CD4-positive, alpha-beta T cell treated with Interferon gamma for 1 hour (primary cell): ENCODE measurements at places on chromosomes 3 and 15.

DNA sequence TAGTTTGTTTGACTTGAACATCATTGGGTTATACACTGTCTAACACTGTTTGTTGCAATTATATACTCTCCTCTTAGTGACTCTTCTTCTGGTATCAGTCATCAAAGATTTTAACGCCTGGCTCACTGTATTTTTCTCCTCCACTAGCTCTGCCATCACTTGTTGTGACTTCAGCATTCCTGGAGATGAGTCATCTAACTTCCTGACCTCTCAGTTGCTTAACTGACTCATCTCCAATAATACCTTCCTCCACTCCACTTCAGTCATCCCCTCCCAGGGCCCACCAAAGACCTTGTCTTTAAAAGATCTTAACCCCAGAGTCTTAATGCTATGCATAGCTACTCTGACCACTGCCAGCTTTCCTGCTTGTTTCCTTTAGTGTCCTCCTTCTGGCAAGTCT lies 28.6 kb upstream of the CLSTN2 start:
- DNase-seq, result no peak

DNA sequence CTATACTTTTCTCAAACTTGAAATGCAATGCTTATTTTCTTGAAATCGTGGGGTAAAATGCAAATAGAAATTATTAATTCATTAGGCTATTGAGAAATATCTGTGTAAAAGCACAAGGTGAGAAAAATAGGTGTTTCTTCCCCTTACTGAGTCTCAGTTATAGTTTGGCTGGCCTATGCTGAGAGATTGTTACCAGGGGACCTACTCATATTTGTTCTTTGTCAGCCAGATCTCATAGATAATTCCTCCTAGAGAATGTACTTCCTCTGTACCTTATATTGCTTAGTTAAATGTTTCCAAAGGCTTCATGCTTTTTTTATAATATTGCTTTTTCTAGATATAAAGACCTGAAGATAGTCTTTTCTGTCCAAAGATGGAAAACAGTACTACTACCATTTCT lies 60.0 kb upstream of the TRPC1 start:
- no peak for DNase-seq

GRCh38 chr3:100756441-100756840 lies 47.1 kb downstream of the TFG start:
- DNase-seq, result no peak

DNA sequence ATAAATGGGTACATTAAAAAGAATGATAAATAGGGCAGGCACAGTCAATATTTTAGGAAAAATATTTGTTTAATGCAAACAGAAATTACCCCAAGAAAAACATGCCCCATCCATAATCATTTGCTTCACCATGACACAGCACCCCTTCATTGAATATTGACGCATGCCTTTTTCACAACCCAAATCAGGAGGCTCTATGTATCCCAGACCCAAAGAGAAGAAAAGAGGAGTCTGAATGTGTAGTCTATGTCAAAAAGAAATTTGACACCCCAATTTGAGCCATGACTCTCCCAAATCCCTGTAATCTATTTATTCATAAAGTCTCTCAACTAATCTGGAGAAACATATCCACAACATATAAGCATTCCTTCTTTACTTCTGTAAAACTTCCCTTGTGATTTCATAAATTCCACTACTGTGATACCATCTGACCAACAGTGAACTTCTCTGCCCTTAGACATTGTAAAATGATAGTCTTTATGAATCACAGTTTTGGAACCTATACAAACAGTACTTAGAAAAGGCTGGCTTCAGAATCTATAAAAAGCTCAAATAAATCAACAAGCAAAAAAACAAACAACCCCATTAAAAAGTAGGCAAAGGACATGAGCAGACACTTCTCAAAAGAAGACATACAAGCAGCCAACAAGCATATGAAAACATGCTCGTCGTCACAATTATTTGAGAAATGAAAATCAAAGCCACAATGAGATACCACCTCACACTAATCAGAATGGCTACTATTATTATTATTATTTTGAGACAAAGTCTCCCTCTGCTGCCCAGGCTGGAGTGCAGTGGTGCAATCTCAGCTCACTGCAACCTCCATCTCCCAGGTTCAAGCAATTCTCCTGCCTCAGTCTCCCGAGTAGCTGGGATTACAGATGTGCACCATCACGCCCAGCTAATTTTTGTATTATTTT lies 53.4 kb upstream of the XRN1 start:
- no peak for DNase-seq

DNA sequence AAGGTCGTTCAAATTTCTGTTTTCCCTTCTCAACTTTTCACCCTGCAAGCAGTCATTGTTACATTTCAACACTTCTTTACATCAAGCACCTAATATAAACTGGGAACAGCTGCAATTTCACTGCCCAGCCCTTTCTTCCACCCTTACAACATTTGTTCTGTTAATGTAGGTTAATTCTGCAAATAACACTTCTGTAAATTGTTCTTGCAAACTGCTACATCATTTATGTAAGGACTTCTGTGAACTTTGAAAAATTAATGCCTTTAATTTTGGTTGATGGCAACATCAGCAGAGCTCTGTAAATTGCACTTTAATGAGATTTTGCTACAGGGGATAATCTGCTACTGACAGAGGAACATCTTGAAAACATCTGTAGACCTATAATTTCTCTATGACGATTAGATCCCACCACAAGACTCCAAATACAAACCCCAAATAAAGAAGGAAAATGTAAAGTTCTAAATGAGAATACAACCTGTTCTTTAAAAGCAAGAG lies 93.5 kb downstream of the ZIC4 start:
- DNase-seq, result no peak

GRCh38 chr3:39262846-39263245 lies 17.0 kb downstream of the CX3CR1 start:
- DNase-seq, result no peak

- DNase-seq, result no peak
Observed at GRCh38 chr15:82855286-82856100, 46.1 kb downstream of the WHAMM start.

DNA sequence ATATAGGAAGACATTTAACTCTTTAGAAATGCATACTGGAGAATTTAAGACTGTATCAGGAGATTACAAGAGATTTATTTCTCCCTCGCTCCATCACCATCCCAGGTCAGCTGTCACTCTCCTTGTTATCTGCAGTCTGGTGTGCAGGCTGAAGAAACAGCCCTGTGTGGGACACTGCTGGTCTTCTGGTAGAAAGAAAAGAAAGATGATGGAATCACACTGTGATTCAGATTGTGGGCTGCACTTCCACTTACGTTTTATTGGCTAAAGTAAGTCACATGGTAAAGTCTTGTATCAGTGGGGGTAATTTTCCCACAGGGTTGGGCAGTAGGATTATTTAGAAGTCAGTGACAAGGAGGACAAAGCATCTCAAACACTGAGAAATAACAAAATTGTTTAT lies 18.1 kb upstream of the ATP1B3 start:
- DNase-seq, result no peak

- no peak for DNase-seq
Observed at GRCh38 chr3:101722394-101723173, 1.8 kb upstream of the CEP97 start.

DNA sequence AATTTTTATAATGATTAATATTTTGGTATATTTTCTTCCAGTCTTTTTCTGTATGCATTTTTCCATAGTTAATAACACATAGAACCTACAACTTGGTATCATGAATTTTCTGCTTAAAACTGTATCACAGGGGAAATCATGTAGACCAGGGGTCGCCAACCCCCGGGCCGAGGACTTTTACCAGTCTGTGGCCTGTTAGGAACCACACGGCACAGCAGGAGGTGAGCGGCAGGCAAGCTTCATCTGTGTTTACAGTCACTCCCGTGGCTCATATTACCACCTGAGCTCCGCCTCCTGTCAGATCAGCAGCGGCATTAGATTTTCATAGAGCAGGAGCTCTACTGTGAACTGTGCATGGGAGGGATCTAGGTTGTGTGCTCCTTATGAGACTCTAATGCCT lies 54.7 kb downstream of the RPL22L1 start:
- DNase-seq, result no peak

DNA sequence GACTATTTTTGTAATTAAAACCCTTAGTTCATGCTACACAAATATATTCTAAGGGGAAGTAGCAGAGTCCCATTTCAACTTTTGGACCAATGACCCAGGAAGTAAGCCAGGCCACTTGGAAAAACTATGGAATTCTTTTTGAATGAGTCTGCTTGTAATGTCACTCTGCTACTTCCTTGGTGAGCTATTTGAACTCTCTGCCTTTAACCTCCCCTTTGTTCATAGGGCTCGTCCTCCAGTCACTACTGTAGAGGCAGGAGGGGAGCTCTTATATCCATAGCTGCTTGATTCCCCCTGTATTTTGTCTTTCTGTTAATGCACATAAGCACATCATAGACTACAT lies 119.6 kb downstream of the UACA start:
- no peak for DNase-seq

- no peak for DNase-seq
Observed at GRCh38 chr3:169295912-169296570, 367.5 kb downstream of the MECOM start.
